Ascending aorta (tissue), 2 donors: ENCODE measurements at places on chromosomes 7 and 10.

DNA sequence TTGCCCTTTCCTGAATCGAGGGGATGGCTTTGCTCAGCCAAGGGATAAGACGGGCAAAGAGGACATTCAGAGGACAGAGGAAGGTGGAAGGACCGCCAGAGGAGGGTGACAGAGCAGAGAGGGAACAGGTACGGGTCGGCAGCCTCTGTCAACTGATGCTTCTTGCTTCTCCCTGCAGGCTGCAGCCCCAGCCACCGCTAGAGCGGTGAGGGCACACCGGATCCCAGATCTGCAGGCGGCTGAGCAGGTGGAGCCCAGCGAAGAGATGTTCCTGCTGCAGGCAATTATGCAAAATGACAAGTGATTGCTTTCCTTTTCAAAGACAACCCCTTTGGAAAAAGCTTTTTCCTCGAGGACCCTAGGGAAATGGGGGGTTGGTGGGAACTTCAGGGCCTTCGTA lies 181.9 kb upstream of the ANKRD30A start:
- no peaks in the 10 kb centered on the region for H3K4me1 ChIP-seq
- H3K27ac ChIP-seq, result no peak overlapping the region
- H3K36me3 ChIP-seq, result no peaks in the 10 kb centered on the region
- H3K4me3 ChIP-seq, result no peak overlapping the region
- no peak for DNase-seq
- H3K27me3 ChIP-seq, result no peaks in the 10 kb centered on the region

GRCh38 chr7:20026762-20027161 lies 190.4 kb downstream of the MACC1 start:
- no peak for DNase-seq
- H3K4me3 ChIP-seq, result no peak overlapping the region
- H3K27me3 ChIP-seq, result no peaks in the 10 kb centered on the region
- no peaks in the 10 kb centered on the region for H3K4me1 ChIP-seq
- no peak overlapping the region for H3K27ac ChIP-seq

- no peaks in the 10 kb centered on the region for H3K36me3 ChIP-seq
- H3K27me3 ChIP-seq, result no peaks in the 10 kb centered on the region
- H3K4me3 ChIP-seq, result peak overlapping the region; percentile 68
- peaks cover 4% of the 10 kb centered on the region for H3K4me1 ChIP-seq
- DNase-seq, result no peak
Measured at GRCh38 chr10:73357821-73358220, 843 bp downstream of the CFAP70 start.

GRCh38 chr10:43123361-43124093 lies 14.7 kb upstream of the CSGALNACT2 start:
- H3K27me3 ChIP-seq, result no peaks in the 10 kb centered on the region
- no peaks in the 10 kb centered on the region for H3K36me3 ChIP-seq
- H3K4me3 ChIP-seq, result no peak overlapping the region
- no peaks in the 10 kb centered on the region for H3K4me1 ChIP-seq
- no peak for DNase-seq
- no peak overlapping the region for H3K27ac ChIP-seq

GRCh38 chr10:78772986-78773530 lies 295.7 kb upstream of the ZMIZ1 start:
- no peaks in the 10 kb centered on the region for H3K36me3 ChIP-seq
- no peak overlapping the region for H3K27ac ChIP-seq
- peaks cover 22% of the 10 kb centered on the region for H3K4me1 ChIP-seq
- H3K4me3 ChIP-seq, result no peak overlapping the region
- DNase-seq, result no peak

DNA sequence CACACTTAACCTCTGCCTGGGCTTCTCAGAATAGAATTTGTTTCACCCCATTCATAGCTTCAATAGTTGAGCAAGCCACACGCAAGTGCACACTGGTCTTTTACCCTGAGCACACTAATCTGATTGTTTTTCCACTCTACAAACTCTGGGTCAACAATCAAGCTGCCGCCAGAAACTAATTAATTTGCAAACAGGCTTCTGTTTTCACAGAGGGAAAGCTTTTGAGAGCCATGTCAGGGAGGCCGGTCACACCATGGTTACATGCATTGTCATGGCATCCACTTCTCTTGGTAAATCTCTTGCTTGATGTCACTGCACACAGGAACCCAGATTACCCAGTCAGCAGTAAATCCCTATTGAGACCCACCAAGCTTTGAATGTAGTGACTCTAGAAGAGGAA lies 154.2 kb downstream of the SEMA3A start:
- no peaks in the 10 kb centered on the region for H3K36me3 ChIP-seq
- H3K4me3 ChIP-seq, result no peak overlapping the region
- no peak overlapping the region for H3K27ac ChIP-seq
- no peaks in the 10 kb centered on the region for H3K4me1 ChIP-seq
- DNase-seq, result no peak
- H3K27me3 ChIP-seq, result no peaks in the 10 kb centered on the region

- H3K27ac ChIP-seq, result no peak overlapping the region
- no peaks in the 10 kb centered on the region for H3K36me3 ChIP-seq
- DNase-seq, result no peak
Measured at GRCh38 chr7:34756025-34756437, 98.0 kb downstream of the NPSR1 start.

GRCh38 chr7:150855046-150855445 lies 2.7 kb downstream of the AOC1 start:
- H3K27me3 ChIP-seq, result no peaks in the 10 kb centered on the region
- H3K36me3 ChIP-seq, result no peaks in the 10 kb centered on the region
- DNase-seq, result no peak

- peaks cover 6% of the 10 kb centered on the region for H3K4me1 ChIP-seq
- no peak overlapping the region for H3K27ac ChIP-seq
- H3K36me3 ChIP-seq, result peaks cover 27% of the 10 kb centered on the region
- H3K27me3 ChIP-seq, result no peaks in the 10 kb centered on the region
Measured at GRCh38 chr7:150375662-150376521, 3.2 kb upstream of the ZNF775 start.

- no peaks in the 10 kb centered on the region for H3K36me3 ChIP-seq
- H3K27me3 ChIP-seq, result no peaks in the 10 kb centered on the region
- no peak overlapping the region for H3K4me3 ChIP-seq
- DNase-seq, result no peak
Measured at GRCh38 chr10:127198307-127198706, 1.9 kb upstream of the INSYN2A start.

- no peaks in the 10 kb centered on the region for H3K36me3 ChIP-seq
- no peak overlapping the region for H3K4me3 ChIP-seq
- H3K27ac ChIP-seq, result no peak overlapping the region
- no peaks in the 10 kb centered on the region for H3K4me1 ChIP-seq
- no peak for DNase-seq
Measured at GRCh38 chr7:81140252-81140651, 221.4 kb upstream of the SEMA3C start.

DNA sequence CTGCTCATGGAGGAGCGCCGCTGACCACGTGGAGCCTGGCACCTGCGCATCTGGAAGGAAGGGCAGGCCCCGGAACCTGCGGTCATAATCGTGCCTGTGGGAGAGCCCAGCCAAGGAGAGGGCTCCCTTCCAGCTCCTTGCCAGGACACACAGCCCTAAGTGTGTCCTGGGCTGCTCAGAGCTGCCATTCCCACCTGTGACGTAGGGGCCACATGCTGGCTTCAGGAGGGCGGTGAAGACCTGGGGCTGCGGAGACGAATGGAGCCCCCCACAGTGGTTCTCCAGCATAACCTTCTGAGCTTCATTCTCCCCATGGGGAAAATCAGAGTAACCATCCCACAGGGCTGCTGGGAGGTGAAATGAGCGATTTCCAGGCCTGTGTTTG lies 127.6 kb upstream of the CHST15 start:
- DNase-seq, result peak; percentile 61
- no peaks in the 10 kb centered on the region for H3K36me3 ChIP-seq
- no peaks in the 10 kb centered on the region for H3K27me3 ChIP-seq
- H3K27ac ChIP-seq, result peak overlapping the region; percentile 71

GRCh38 chr7:133299676-133300075 lies 46.8 kb downstream of the EXOC4 start:
- no peaks in the 10 kb centered on the region for H3K36me3 ChIP-seq
- DNase-seq, result no peak
- no peaks in the 10 kb centered on the region for H3K27me3 ChIP-seq
- H3K27ac ChIP-seq, result no peak overlapping the region
- H3K4me3 ChIP-seq, result no peak overlapping the region
- H3K4me1 ChIP-seq, result no peaks in the 10 kb centered on the region
